Left hindlimb (tissue), 1 donor: ENCODE measurements at places on chromosomes 2 and 18.

DNA sequence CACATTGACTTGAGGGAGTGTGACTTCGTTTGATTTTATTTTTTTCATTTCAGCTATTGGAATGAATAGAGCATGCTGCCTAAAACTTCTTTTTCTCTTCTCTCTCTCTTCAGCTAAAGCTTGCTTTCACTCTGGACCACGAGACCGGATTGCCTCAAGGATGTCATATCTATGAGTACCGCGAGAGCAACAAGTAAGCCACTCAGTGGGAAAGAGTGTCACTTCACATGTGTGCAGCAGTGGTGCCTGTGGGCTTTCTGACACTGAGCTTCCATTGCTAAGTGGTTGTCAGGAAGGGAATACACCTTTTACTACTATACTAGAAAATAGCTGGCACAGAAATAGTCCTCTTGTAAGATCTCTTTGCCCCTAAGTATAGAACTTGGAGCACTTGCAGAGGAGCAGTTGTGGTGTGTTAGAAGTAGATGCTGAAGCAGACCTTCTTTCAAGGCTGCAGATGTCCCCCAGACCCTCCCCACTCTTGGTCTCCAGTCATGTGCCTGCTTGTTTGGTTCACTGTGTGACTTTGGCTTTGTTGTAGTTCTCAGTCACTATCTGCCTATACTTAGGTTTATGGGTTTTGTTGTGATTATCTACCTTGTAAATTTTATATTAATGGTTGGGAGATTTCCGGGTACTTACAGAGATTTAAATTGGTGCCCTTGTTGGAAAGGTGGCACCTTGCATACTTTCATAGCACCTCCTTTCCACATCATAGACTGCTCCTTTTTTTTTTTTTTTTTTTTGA lies 78.5 kb upstream of the ALPP start:
- DNase-seq = no peak

- no peak for DNase-seq
Observed at GRCh38 chr2:241888641-241889040, 19.1 kb downstream of the RTP5 start.

- DNase-seq = no peak
Observed at GRCh38 chr2:238122287-238123217, 15.9 kb upstream of the KLHL30 start.

DNA sequence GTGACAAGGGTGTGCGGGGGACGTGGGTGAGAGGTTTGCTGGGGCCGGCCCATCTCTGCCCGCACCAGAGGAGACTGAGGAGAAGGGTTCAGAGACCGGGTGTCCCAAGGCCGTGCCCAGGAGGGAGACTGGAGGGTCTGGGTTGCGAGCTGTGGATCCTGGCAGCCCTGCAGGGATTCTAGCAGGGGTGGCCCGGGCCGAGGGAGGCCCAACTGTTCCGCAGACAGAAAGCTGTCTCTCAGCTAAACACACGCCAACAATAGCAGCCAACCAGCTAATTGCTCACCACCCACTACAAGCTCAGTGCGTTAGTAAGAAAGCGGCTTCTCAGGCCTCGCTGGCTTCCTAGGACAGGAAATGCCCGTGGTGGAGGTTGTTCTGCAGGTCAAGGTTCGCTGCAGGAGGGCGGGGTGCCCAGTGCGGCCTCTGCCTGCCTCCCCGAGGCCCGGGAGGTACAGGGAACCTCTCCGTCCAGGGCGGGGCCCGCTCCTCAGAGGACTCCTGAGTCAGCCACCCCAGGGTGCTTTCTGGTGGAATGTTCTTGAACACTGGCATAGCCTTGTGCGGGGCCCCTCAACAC lies 282.0 kb upstream of the PXDN start:
- no peak for DNase-seq

- no peak for DNase-seq
Observed at GRCh38 chr2:176830362-176830761, 382.2 kb upstream of the HNRNPA3 start.

GRCh38 chr2:190181123-190181669 lies 118.7 kb upstream of the MSTN start:
- DNase-seq = no peak

- DNase-seq = no peak
Observed at GRCh38 chr2:198187841-198188240, 383.4 kb downstream of the PLCL1 start.

DNA sequence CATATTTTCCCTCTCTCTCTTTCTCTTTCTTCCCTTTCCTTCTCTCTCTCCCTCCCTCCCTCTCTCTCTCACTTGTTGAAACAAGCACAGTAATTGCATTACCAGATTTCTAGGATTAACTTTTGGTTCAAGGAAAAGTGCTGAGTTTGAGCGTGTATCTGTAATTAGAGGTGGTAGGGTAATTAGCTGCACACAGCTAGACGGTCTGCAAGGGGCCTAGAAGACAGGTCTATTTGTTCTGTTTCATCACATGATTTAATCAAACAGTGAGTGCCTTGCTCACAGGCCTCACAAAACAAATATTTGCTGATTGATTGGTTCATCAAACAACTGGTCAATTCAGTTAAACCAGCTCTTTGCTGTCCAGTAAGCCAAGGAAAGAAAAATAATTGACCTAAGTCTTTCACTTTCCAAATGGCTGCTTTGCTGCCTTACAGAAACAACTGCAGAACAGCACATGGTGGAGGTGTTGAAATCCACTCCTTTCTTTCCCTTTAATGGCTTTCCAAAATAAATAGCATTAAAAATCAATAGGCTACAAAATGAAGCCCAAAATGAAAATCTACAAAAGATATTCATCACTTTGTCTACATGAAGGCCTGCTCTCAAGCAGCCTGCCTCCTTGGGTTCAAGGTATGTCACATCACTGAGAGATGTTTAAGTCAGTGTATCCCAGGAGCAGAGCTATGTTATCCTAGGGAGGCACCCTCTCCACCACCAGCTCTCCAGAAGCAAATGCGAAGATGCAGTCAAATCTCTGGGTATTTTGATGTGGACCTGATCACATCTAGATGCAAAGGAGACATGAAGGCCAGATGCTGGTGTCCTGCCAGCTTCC lies 264.4 kb upstream of the SIX2 start:
- no peak for DNase-seq

- no peak for DNase-seq
Observed at GRCh38 chr2:30362468-30363081, 84.5 kb upstream of the LCLAT1 start.

DNA sequence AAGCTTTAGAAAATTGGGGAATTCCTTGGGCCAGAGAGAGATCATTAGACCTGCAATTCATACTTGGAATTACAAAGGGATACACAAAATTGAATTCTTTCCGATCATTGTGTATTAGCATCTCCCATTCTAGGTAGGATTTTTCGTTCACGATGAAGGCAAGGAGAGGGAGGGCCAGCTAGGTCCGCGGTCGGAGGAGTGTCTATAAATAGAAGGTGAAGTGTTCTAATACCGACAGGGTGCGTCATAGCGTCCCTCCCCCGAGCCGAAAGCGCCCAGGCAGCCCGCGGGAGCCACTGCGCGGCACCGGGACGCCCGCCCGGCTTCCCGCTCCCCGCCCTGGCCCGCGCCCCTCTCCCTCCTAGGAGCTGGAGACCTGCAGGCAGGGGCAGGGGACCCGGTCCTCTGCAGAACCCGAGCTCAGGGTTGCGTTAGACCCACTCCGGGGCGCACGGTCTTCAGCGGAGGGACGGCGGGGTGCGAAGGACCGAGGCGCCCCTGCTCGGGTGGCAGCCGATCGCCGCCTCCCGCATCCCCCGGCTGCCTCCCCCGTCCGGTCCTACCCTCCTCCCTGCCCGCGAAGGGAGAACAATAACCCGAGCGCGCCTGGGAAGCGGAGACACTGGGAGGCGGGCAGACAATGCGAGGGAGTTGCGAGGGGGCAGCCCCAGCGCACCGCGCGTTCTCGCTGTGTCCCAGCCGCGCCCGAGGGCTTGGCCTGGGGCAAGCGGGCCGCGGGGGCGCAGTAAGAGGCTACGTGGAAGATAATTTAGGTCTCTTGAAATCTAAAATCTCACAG lies 114.2 kb upstream of the SERTAD2 start:
- DNase-seq = peak; percentile 90

DNA sequence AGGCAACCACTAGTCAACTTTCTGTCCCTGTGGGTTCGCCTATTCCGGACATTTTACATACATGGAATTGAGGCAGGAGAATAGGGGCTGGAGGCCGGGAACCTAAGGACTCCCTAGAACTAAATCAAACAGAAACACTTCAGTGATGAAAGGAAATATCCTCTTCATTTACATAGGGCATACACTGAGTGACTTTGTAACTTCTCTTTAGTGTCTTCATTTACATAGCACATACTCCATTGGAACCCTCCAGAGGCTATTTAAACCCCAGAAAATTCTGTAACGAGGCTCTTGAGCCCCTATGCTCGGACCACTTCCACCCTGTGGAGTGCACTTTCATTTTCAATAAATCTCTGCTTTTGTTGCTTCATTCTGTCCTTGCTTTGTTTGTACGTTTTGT lies 56.5 kb downstream of the CCDC195 start:
- no peak for DNase-seq

DNA sequence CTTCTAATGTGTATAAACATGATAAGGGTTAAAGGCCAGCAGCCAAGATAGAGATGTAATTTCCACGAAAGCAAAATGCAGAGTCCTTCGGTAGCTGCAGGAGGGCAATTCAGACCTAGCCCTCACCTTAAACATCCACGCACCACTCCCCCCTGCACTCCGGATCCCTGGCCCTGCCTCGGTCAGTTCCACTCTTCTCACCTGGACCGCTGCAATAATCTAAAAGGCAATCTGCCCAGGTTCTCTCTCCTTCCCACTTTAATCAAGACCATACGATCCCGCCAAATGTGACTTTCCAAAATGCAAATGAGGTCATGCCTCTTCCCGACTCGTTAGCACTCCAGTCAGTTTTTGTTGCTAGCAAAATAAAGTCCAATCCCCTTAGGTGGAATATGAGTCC lies 485.2 kb downstream of the EIPR1 start:
- DNase-seq = no peak

GRCh38 chr2:177548636-177549035 lies 156.1 kb downstream of the AGPS start:
- DNase-seq = no peak

DNA sequence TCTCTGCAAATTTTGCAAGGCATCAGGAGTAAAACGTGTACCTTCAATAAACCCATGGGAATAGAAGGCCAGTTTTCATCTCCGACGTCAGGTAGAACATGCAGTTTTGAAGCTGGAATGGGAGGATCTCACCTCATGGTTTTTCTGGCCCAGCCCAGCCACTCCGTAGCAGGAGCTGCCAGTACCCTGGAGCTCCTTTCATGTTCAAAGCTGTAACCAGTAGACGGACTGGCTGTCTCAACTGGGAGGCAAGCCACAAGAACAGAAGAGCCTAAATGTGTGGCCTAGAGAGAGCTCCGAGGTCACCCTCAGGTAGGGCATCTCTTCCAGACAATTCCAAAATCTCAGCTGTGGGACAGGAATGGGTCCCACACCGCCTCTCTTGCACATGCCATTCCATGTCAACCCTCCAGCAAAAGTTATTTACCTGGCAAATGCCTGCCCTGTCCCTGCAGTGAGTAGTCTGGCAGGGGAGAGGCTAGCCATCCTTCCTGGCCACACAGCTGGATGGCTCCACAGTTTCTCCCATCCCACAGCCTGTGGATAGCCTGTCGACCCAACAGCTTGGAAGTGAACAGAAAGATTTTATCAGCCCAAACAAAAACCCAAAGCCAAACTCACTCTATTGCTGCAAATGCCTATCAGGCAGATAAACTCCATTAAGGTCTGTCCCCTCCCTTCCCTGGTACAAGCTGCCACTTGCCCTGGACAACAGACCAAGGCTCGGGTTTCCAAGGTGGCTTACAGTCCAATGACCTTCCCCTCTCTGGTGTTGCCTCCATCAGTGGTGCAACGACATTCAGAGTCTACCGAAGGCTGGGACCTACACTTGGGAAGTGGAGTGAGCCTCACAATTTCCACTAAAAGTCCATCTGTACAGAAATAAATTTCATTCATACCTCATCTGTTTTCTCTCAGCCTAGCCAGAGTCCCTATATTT lies 27.8 kb downstream of the CRACDL start:
- DNase-seq = no peak

DNA sequence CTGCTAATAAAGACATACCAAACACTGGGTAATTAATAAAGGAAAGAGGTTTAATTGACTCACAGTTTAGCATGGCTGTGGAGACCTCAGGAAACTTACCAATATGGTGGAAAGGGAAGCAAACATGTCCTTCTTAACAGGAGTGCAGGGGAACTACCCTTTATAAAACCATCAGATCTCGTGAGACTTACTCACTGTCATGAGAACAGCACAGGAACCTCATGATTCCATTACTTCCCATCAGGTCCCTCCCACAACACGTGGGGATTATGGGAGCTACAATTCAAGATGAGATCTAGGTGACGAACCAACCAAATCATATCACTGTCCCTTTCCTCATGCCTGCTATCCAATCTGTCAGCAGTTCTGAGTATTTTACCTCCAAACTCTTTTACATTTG lies 586.7 kb downstream of the TDRD15 start:
- no peak for DNase-seq

GRCh38 chr2:47767880-47768609 lies 14.9 kb upstream of the MSH6 start:
- peak; percentile 74 for DNase-seq

GRCh38 chr2:209986415-209986814 lies 16.0 kb upstream of the RPE start:
- DNase-seq = no peak

- DNase-seq = no peak
Observed at GRCh38 chr2:214630402-214631045, 179.0 kb downstream of the BARD1 start.

DNA sequence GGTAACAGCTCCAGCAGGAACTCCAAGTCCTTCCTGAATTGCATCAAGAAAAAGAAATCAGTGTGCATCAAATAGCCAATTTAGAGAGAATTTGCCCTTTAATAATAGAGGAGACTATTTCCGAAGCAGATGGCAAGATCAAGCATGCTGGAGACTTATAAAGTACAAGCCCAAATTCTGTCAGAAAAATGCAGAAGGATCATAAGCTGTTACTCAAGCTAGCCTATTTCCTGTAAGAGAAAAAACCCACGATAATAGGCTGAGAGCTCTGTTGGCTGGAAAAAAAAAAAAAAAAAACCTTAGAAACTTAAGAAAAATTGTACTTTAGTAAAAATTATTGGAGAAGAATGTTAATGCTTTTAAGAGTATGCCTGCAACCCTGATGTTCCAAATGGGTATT lies 24.4 kb upstream of the ITM2C start:
- DNase-seq = no peak

- DNase-seq = no peak
Observed at GRCh38 chr18:38718365-38718901, 1152.8 kb upstream of the CELF4 start.

GRCh38 chr2:173136599-173136998 lies 61.0 kb downstream of the MAP3K20 start:
- DNase-seq = no peak

DNA sequence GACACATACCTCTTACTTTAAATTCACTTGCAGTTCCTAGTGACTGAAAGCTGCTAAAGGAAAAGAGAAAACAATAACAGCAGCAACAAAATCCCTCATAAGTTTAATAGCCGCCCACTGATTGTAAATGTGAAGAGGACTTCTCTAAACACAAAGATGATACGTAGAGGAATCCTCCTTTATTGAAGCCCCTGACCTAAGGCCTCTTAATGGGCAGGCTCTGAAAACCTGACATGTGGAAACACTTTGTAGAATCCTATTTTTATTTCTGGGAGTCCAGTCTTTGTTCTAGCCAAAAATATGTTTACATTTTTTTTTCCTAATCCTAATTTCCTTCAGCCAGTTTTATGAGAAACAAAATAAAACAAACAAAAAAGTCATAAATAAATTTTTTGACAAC lies 1277.7 kb upstream of the CELF4 start:
- no peak for DNase-seq
